ENCODE measurements at places on chromosomes 7 and 10.

DNA sequence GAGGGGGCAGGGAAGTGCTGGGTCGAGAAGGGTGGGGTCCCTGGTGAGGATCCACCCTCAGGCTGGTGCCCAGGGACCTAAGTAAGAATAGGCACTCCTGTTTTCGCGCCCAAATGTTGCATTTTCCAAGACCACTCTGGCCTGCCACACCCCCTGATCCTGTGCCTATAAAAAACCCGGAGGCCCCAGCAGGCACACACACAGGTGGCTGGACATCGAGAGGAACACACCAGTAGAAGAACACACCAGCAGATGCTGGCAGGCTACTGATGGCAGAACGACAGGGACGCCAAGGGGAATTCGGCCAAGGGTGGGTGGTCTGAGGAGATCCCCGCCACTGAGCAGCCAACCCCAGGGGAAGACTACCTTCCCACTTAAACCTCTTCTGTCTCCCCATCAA lies 633.9 kb upstream of the POT1 start:
- DNase-seq = no peak

GRCh38 chr10:73554721-73555120 lies 36.4 kb downstream of the USP54 start:
- no peak for DNase-seq

GRCh38 chr7:39910108-39910869 lies 39.8 kb upstream of the CDK13 start:
- DNase-seq = no peak

GRCh38 chr7:101233907-101234547 lies 3.6 kb downstream of the CLDN15 start:
- no peak for DNase-seq

DNA sequence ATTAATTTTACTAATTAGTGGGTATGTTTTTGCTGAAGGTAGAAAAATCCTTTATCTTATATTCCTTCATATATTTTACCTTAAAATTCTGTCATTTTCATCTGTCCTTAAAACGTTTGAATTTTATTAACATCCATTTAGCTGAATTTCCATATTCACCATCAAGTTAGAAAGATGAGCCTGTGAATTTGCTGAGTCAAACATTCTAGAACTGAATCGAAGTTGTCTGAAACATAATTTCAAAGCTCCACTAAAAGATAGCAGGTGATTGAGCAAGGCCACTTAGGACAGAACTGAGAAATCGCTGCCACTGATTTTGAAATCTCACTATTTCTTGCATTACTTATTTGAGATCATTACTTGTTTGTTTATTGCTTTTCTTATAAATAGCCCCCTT lies 17.5 kb downstream of the HGF start:
- no peak for DNase-seq

DNA sequence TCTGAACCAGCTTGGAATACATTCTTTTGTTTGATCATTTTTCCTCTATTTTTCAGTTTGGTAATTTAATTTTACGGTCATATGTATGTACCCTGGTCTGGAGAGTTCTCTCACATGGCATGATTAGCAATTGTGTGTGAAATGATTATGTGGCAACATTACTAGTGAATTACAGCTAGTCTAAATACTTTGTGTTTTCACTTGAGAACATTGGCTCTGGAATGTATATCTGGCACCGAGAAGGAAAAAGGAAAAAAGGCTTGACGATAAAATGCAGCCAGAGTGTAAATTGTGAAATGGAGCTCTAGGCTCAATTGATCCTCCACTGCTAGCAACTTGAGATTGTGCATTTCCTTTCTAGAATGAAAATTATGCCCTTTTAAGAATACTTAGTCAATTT lies 397.2 kb downstream of the EXOC4 start:
- no peak for DNase-seq

GRCh38 chr7:132577206-132578049 lies 1.2 kb upstream of the PLXNA4 start:
- DNase-seq = no peak

DNA sequence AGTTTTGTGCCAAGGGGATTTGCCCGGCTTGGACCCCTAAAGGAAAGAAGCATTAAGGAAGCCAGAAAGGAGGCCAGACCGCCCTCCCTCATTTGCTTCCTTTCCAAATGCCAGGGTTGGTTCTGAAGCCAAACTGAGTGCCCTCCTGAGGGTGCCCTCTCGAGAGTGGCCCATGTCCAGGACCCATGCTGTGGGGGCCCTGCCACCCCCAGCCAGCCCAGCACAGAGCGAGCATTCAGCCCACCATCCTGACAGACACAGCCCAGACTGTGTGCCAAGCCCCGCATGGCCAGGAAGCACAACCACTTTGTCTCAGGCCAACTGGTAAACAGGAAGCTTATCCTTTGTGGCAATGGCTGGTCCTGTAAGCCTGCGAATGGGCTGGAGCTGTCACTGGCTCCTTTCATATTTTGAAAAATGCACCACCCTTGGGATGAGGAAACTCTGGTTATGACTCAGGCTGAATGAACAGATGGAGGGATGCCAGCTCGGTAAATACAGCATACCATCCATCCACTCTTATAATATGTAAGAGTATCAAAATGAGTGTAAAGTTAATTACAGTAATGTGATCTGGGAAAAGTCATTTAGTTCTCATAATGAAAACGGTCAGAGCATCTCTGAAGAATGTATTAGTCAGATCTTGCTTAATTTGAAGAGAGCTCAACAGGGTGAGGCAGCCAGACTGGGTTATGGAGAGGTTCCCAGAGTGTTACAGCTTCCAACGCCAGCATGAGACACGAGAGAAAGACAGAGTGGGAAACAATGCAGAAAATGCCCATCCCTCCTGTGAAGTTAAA lies 65.0 kb downstream of the STK17A start:
- DNase-seq = no peak

- no peak for DNase-seq
Measured at GRCh38 chr7:152891160-152891621, 131.6 kb downstream of the ACTR3B start.

DNA sequence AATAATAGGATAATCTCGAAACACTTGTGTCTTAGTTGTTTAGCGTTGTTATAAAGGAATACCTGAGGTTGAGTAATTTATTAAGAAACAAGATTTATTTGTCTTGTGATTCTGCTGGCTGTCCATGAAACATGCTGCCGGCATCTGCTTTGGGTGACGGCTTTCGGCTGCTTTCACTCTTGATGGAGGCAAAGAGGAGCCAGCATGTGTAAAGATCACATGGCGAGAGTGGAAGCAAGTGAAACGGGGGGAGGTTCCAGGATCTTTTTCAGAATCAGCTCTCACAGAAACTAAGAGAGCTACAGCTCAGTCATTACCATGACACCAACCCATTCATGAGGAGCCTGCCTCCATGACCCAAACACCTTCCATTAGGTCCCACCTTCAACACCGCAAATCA lies 402.8 kb downstream of the CDC14C start:
- DNase-seq = no peak

DNA sequence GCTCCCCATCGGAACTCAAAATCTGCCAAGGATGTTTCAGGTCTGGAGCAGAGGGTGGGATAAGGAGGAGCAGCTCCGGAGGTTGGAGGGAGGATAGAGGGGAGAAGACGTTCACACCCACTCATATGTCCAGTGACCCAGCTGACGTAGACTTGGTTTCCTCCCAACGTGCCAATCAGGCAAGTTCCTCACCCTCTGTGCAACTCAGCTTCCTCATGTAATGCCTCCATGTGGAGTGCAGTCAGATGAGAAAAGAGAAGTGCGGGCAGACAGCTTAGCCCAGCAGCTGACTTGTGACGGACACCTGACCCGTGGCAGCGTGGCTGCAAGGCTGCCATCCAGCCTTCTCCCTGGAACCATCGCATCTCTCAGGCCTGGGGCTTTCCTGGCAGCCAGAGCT lies 86.8 kb downstream of the NPTX2 start:
- DNase-seq = no peak

DNA sequence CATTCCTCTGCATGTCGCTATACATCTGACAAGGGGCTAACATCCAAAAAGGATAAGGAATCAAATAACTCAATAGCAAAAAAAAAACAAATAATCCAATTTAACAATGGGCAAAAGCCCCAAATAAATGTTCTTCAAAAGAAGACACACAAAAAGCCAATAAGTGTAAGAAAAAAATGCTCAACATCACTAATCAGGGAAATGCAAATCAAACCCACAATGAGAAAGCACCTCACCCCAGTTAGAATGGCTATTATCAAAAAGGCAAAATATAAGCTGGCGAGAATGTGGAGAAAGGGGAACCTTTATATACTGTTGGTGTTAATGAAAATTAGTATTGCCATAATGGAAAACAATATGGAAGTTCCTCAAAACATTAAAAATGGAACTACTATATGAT lies 14.3 kb downstream of the ARHGAP12 start:
- DNase-seq = no peak

DNA sequence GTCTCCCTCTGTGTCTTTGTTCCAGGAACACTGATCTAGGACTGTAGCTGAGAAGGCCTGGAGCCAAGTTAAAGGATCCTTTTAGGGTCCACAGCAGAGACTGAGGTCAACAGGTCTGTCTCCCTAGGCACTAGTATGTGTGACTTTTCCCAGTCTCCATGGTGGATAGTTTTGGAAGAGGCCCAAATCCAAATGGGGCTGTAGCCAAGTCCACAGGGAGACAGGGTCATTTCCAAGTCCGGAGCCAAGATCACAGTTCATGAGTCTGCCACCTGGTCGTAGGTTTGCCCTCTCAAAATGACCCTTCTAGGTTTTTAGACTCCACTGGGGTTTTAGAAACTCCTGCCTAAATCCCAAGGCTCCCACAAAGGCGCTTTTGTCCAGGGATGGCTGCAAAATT lies 16.8 kb downstream of the ZNF277 start:
- no peak for DNase-seq

- no peak for DNase-seq
Measured at GRCh38 chr7:85564861-85565260, 378.0 kb upstream of the SEMA3D start.
